ENCODE measurements at places on chromosomes 3 and 15.

GRCh38 chr3:51966922-51967383, 301 bp downstream of the PCBP4 start:
- DNase-seq: no peak

- DNase-seq: no peak
These were observed 105.2 kb upstream of the RNF7 start for GRCh38 chr3:141632779-141633374.

DNA sequence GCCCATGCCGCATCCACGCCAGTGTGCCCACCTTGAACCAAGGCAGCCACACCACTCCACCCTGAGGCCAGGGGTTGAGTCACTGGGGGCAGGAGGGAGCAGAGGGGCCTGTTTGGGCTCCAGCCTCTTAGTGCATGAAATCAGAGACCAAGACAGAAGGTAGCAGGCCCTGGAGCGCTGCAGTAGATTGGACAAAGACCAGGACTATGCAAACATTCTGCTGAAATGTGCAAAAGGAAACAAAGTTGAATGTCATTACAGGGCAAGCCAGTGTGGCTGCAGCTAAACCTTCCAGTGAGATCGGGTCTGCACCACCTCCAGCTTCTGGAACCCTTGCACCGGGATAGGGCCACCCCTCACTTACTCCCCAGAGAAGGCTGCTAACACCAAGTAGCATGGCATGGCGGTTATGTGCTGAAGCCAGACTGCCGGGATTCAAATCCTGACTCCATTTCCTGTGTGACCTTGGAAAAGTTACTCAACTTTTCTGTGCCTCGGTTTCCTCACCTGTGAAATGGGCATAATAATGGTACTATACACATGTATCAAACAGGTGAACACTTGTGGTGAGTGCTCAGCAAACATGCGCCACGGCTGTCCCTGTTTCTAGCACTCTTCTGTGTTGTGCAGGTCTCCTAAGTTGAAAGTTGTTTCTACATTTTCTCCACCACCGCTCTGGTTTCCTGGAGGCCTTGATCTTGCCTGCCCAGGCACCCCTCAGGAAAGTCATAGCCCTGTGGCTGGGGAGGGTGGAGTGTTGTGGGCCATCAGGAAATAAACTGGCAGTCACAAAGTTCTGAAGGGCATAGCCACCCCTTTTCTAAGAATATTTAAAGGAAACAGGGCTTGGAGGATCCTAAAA, 25.0 kb upstream of the GP9 start:
- DNase-seq: no peak

DNA sequence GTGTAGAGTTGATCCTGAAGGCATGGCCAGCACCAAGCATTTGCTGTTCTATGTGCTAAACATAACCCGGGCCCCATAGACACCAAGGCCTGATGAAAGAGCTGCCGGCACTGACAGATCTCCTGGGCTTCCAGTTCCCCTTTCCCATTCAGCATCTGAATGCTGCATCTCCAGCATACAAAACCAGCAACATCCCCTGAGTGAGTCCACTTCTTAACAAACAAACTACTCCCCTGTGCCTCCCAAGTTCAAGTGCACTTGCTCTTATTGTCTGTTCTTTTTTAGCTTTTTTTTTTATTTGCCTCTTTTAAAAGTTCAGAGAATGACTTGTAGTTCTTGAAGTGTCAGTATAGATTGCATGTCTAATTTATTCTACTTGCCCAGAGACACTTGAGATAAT, 156.0 kb downstream of the EDEM1 start:
- DNase-seq: no peak

- no peak for DNase-seq
These were observed 461.3 kb downstream of the MCTP2 start for GRCh38 chr15:94692710-94693109.

GRCh38 chr3:153919773-153920172, 201.4 kb upstream of the ARHGEF26 start:
- no peak for DNase-seq

- DNase-seq: no peak
These were observed 17.7 kb downstream of the FRMD4B start for GRCh38 chr3:69368129-69368741.

DNA sequence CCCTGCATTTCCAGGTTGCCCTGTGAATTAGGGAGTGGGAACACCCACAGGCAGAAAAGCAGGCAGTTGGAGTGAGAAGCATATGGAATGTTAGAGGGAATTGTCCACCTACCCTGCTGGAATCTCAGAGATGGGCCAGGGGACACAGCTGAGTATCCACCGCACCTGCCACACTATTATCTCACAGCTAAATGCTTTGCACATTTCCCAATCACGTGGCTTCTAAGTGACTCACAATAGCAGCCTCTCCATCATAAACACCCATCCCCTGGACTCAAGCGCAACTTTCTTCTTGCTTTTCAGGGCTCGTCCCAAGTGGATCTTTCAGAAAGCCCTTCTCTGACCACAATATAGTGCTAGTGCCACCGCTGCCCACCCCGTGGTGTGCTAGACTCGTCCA, 389.0 kb upstream of the LMCD1 start:
- DNase-seq: no peak

DNA sequence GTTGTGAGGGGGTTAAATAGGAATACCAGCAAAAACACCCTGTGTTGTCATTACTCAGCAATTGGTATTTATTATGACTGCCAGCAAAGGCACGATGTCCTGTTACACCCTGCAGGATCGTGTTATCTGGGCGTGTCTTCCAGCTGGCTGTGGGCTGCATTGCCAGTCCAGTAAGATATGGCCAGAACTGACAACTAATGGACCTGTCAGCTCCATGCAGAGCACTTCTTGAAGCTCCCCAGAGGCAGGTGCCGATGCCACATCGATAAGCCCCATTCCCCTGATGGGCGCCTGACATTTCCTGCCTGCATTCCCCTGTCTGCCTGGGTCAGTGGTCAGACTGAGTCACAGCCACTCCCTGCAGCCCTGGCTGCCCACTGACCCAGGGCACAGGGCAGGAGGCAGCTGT, 79.7 kb upstream of the RASGRF1 start:
- no peak for DNase-seq

GRCh38 chr15:75145027-75145841, 56.4 kb upstream of the C15orf39 start:
- DNase-seq: no peak

DNA sequence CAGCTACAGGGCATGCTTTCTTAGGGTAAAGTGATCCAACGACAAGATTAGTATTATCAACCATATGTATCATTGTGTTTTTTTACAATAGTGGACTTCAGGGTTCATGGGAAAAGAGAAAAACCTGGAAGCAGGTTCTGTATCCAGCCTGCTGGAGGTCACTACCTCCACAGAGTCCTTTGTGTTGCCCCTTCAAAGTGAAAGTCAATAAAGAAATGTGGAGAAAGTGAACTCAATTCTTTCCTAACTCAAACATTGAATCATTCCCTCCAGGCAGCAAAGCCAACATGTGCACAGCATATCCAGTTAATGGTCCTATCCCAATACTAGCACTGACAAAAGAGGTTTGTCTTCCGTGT, 45.4 kb downstream of the FGF7 start:
- no peak for DNase-seq

DNA sequence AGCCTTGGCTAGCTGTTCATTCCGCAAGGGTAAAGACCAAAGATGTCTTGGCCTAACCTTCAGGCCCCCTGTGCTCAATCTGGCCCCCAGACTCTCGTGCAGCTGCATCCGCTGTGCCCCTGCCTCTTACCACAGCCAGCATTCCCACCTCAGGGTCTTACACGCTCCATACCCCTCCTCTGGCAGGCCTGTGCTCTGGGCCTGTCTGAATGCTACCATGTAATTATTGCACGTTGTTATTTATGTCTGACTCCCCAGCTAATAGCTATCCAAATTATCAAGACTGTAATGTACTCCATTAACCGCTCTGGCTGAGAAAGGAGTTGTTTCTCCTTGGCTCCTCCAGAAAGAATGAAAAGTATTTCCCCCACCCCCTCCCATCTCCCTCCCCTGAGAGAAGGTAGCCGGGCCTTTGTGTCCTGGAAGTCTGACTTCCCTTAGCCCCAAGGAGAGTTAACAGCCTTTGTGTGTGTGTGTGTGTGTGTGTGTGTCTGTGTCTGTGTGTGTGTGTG, 54.5 kb upstream of the UBE2E1 start:
- DNase-seq: no peak

GRCh38 chr3:122858373-122858772, 63.5 kb downstream of the SLC49A4 start:
- DNase-seq: no peak

- no peak for DNase-seq
These were observed 3.1 kb downstream of the FOXL2NB start for GRCh38 chr3:138950006-138950644.

- DNase-seq: no peak
These were observed 50.6 kb downstream of the SLC6A6 start for GRCh38 chr3:14452740-14453710.

GRCh38 chr3:85725809-85726208, 767.0 kb downstream of the CADM2 start:
- DNase-seq: no peak

DNA sequence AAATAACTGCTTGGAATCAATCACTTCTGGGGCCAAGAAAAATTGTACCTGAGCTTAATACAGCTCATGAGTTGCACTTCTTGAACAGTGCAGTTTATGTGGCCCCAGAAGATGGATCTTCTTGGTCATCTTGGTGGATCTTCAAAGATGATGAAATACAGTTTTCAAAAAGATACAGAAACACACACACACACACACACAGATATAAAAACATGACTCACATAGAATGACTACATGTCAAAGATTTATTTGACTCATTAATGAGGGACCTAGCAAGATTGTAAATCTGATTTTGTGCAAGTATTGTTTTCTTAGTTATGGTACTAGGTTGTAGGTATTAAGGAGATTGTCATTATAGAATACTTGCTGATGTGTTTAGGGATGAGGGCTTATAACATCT, 32.6 kb downstream of the PDCD6IP start:
- no peak for DNase-seq

DNA sequence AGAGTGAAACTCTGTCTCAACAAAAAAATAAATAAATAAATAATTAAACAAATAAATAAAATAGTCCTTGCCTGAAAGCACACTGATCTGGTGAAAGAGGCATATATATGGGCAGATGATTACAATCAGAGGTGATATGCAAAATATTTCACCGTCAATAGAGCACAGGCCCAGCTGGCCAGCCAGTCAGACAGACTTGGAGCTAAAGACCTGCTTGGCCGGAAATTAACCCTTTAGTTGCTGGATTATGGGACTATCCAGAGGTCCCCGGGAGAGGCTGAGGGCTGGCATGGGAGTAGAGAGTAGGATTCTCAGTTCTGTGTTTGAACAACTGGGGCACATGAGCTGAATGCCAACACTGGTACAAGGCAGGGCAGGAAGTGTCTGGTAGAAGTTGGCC, 59.1 kb upstream of the CTNNB1 start:
- no peak for DNase-seq

DNA sequence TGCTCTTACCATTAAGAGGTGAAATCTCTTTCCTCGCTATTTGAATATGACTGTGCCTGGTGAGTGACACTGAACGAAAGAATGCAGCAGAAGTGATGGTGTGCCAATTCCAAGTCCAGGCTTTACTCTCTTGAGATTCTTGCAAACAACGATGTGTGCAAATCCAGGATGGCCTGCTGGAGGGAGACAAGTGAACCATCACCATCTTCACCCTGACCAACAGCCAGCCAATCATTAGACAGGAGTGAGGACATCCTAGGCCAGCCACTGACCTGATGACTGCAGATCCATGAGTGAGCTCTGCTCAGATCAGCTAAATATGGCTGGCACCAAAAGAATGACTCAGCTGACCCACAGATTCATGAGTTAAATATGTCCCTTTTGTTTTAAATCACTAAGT, 878.0 kb downstream of the PDCD6IP start:
- DNase-seq: no peak

DNA sequence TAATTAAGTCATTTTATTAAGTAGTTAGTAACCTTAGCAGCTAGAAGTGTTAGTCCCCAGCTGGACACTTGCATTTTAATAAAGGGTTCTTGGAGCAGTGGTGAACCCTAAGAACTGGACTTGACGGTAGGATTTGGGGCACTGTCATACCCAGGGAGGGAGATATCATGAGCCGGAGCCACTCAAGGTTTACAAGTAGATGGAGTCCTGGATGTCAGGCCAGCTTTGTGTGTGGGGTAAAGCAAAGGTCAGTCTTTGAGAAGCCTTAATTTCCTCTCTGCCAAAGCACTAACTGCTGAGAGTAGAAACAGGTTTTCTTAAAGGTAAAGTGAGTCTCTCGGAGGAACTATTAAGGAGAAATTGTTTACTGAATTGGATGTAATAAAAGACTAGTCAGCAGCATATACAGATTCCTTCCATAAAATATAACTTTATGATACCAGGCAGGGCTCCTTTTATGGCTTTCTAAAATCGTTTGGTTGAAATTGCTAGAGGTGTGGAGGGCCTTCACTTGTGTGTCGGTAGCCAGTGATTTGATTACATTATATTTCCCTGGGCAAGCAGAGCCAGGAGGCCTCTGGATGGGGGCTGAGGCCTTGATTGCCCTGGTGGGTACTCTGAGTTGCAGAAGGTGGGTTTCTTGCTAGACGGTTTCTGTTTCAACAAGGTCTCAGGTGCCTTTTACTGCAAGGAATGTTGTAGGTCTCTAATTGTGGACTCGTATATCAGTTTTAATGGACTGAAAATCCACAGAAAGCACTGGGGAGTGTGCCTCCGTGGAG, 23.1 kb downstream of the SQOR start:
- DNase-seq: no peak

- DNase-seq: no peak
These were observed 253.8 kb downstream of the XXYLT1 start for GRCh38 chr3:195017151-195017550.

- DNase-seq: no peak
These were observed 38.8 kb upstream of the MLF1 start for GRCh38 chr3:158532099-158532734.

- no peak for DNase-seq
These were observed 1.0 kb downstream of the DTWD1 start for GRCh38 chr15:49621887-49622286.

- no peak for DNase-seq
These were observed 310.6 kb upstream of the ATP11B start for GRCh38 chr3:182482705-182483104.

- no peak for DNase-seq
These were observed 681.6 kb upstream of the SEMA6D start for GRCh38 chr15:47035475-47036406.

GRCh38 chr3:196051282-196052076, 30.4 kb downstream of the TFRC start:
- no peak for DNase-seq

DNA sequence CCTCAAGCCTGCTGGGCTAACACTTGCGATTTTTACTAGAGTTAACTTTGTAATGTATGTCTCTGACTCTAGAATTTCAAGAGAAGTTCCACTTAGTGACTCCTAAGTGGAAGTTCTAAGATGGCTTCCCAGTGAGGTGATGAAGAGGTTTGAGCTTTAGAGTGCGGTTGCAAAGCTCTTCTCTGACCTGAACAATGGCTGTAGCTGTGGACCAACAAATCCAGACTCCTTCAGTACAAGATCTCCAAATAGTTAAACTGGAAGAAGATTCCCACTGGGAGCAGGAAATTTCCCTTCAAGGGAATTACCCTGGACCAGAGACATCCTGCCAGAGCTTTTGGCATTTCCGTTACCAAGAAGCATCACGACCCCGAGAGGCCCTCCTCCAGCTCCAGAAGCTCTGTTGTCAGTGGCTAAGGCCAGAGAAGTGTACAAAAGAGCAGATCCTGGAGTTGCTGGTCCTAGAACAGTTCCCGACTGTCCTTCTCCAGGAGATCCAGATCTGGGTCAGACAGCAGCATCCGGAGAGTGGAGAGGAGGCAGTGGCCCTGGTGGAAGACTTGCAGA, 22.3 kb downstream of the WDR73 start:
- no peak for DNase-seq

All from activated T-cell treated with anti-CD3 and anti-CD28 coated beads for 4 hours (primary cell).